ENCODE measurements at places on chromosomes 5 and 9.

DNA sequence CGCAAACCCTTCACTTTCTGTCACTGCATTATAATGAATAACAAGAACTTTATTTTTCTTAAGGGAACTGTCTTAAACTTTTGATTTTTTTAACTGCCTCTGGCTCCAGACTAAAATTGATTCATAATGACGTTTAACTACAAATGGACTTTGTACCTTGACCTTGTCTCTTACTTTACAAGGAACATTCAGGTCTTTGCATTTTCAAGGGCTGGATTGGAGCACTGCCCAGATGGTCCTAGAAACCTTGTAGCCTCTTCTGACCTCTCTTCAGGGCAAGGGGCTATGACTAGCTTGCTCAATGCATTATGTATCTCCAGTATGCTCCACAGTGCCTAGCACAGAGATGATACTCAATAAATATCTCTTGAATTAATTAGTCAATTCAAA lies 612.6 kb upstream of the CLINT1 start:
- DNase-seq = no peak

- no peak for DNase-seq
These were observed 28.7 kb downstream of the TPD52L3 start for GRCh38 chr9:6356904-6357303.

GRCh38 chr5:67085616-67086015 lies 111.0 kb downstream of the CD180 start:
- DNase-seq = no peak

DNA sequence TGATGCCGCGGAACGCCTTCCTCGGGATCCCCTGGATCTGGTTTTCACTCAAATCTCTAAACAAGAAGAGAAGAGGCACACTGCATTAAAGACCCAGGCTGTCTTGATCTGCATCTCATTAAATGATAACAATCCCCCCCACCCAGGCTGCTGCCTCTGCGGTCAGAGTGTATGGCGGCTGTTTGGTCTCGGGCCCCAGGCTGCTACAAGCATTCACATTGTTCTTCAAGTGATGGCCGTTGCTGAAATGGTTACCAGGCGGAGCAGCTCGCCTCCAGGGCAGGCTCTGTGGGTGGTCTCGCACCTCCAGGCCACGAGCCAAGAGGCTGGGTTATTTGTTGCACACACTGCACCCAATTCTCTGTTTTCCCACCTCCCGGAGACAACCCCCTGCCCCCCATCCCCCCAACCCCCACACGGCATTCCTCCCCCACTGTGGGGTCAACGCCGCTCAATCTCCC lies 304.1 kb upstream of the PANK3 start:
- DNase-seq = no peak

DNA sequence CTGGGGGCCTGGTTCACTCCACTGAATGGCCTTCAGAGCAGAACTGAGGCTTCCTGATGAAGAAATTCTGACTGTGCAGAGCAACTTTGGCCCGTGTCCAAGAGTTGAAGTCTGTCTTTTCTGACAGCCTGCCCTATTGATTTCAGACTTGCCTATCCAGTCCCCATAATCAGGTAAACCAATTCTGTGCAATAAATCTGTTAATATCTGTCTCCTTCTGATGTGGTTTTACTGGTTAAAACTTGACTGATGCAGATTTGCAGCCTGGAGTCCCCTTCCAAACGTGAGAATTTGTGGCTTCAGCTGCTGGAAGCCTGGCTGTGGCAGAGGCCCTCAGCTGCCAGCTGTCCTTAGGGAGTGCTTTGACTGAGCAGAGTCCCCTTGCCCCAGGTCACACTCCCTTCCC lies 283.9 kb upstream of the ANKRD55 start:
- DNase-seq = no peak

GRCh38 chr9:35484406-35484805 lies 5.5 kb upstream of the RUSC2 start:
- DNase-seq = no peak

GRCh38 chr5:167899490-167900070 lies 391.9 kb upstream of the WWC1 start:
- no peak for DNase-seq

GRCh38 chr5:148996270-148996669 lies 66.6 kb downstream of the SH3TC2 start:
- no peak for DNase-seq

DNA sequence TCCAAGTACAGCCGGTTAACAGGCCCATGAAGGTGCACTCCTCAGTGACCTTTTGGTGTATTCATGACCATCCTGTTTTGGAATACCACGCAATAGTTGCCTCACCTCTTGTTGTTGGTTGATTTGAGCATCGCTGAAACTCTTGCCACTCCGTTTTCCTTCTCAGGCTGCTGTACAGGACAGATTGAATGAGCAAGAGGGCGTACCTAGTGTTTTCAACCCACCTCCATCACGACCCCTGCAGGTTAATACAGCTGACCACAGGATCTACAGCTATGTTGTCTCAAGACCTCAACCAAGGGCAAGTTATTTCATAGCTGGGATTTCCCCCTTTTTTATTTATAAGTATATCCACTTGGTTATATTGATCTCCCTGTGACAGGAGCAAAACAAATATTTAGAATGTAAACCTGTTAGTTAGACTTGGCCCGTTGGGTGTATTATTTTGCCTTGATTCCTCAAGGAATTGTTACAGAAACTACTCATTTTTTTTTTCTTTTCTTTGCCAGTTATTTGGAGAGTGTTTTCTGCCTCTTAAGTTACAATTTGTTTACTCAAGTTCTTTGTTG lies 38.1 kb downstream of the FAF2 start:
- no peak for DNase-seq

- DNase-seq = no peak
These were observed 29.8 kb upstream of the ZFR start for GRCh38 chr5:32474209-32474854.

DNA sequence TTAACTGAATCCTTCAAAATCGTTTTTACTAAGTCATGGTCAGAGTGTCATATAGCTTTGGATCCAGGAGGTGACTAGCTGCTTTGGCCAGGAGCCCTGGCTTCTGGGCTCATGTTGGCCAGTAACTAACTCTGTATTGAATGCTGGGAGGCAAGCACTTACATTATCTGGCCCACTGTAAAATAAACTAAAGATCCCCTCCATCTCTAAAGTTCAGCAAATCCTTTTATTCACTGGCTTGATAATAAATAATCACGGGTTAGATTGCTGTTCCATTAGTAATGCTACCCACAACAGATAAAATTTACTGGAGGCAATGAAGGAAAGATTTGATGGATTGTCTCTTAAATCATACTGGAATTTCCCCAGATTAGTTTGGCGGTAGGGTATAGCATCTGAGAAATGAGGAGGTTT lies 382.2 kb upstream of the TLE4 start:
- DNase-seq = peak; percentile 49
